ENCODE measurements at places on chromosomes 2 and 18.
A peak's percentile ranks its signal among the peaks of the same experiment; 100 is the strongest.

GRCh38 chr2:106105151-106105922 is 88.8 kb downstream of the UXS1 start:
- no peak for DNase-seq

DNA sequence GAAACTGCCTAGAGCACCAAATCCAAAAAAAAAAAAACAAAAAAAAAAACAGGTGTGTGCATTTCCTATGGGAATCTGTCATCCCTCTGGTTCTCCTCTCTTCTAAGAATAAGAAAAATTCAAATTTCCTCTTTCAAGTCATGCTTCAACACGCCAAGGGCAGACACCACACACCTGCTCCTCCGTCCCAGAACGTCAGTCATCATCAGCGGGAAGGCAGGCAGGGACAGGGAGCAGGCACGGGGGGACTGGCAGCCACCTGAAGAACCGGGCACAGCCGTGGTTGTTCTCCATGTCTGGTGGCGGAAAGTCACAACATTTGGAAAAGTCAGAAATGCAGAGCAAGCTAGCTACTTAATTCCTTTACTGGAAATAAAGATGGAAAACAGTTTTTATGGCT is 214.8 kb downstream of the IKZF2 start:
- DNase-seq = no peak

GRCh38 chr2:25570161-25570845 is 103.1 kb downstream of the DTNB start:
- DNase-seq = no peak

DNA sequence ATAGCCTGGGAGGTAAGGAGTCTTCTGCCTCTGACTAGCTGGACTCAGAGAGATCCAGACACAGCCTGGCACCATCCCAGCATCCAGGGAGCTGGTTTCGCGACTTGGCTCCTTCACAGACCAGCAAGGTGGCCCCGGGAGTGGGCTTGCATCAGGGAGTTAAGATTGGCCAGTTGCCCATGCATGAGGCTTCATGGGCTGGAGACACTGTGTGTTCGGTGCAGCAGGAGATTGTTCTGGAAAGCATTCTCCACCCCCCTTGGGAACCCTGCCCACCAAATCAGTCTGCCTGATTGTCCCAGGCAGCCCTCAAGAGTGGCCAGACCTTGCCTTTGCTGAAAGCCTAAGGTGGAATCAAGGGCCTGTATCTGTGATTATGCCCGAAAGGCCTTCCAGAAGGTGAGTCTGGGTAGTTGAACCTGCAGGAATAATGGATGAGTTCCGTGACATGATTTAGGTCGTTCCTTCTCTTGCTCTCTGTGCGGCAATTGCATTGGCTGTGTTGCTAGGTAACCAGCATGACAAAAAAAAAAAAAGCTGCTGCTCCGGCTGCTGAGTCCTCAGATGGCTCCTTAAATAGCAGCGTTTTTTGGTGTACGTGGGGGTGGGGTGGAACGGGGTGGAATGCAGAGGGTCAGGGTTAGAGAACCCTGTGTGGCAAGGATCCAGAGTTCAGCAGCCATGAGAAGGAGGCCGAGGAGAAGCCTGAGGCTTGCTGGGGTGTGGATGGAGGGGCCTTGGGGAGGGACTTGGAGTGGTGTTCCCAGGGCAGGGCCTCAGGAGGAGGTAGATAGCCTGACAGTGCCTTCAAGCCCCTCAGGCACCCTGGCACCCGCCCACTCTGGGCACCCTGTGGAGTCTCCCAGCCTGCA is 93.0 kb upstream of the MCFD2 start:
- no peak for DNase-seq

DNA sequence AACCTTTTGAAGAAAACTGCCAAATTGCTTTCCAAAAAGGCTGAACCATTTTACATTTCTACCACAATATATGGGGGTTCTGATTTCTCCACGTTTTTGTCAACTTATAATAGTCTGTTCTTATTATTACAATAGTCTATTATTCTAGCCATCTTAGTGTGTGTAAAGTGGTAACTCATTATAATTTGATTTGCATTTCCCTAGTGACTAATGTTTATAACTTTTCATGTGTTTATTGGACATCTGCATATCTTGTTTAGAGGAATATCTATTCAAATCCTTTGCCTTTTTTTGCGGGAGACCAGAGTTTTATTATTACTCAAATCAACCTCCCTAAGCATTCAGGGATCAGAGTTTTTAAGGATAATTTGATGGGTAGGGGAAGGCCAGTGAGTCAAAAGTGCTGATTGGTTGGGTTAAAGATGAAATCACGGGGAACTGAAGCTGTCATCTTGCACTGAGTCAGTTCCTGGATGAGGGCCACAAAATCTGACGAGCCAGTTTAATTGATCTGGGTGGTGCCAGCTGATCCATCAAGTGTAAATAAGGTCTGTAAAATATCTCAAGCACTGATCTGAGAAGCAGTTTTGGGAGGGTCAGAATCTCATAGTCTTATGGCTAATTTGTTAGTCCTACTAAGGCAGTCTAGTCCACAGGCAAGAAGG is 303.4 kb upstream of the NCKAP5 start:
- no peak for DNase-seq

- peak; percentile 75 for DNase-seq
Measured at GRCh38 chr2:54709336-54709809, 14.1 kb upstream of the EML6 start.

Data from colonic mucosa (tissue), 4 donors.